ENCODE measurements at places on chromosomes 1 and 21.

DNA sequence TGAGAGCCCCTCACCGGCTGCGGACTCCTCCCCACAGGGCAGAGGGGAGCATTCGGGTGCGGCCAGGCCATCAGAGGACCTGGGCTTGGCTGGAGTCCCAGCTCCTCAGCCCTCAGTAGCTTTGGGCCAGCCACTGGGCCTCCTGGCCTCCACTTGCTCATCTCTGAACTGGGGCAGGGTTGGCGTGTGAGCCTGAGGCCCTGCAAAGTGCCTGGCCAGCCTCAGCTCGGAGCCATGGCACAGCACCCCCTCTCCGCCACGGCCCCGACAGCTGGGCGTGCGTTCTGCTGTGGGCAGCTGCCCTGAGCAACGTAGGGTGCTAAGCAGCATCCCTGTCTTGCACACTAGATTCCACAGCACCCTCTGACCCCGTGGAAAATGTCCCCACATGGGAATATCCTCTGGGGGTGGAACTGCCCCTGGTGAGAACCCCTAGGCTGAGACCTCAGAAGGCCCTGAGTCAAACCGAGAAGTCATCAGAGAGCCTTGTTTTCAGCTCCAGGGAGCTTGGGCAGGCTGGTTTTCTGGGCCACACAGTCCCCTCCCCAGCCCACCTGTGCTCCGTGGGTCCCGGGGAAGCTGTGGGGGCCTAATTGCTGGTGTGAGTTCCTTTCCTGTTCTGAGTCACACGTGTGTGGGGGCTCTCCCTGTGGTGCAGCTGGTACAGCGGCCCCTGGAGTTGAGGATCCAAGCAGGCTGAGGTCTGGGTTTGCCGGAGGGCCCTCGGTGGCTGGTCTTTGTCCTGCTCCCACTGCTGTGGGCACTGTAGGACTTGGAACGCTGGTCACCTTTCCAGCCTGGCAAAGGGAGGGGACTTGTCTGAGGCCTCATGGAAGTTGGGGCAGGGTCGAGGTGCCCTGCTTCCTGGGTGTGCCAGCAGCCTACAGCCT, 24.5 kb downstream of the TP73 start:
- no peak for DNase-seq

- no peak for DNase-seq
These were observed 99.9 kb downstream of the WDR4 start for GRCh38 chr21:42779431-42779861.

DNA sequence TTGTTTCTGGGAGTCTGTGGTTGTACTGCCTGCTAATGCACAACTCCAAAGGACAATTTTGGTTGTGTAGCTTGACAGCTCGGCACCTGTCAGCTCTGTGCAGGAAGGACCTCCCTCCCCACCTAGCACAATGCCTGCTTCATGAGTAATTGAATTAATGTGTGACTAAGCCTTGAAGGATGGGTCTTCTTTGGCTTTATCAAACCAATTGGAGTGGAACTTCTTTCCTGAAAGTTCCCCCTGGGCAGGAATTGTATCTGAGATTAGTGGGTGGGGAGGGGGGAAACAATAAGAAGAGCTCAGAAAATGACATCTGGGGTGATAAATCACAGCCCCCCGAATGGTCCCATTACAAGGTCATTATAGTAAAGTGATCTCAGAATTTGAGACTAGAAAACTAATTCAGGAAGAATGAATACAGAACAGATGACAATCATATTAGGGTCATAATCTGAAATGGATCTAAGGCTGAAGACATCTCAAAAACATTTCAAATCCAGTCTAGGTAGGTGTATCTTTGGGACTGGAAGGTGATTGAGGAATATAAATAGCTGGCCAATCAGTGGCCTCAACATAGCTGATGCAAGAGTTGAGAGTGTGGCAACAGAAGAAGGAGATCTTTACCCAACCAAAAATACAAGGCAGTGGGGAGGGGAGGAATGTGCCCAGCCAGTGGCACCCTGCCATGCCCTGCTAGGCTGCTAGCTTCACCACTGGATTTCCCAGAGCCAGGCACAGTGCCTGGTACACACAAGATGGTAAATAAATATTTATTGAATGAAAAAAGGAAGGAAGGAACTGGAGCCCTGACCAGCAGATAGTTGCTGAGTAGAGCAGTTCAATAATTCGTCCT, 10.1 kb upstream of the SESN2 start:
- no peak for DNase-seq

- no peak for DNase-seq
These were observed 23.4 kb downstream of the ROR1 start for GRCh38 chr1:63797056-63797726.

DNA sequence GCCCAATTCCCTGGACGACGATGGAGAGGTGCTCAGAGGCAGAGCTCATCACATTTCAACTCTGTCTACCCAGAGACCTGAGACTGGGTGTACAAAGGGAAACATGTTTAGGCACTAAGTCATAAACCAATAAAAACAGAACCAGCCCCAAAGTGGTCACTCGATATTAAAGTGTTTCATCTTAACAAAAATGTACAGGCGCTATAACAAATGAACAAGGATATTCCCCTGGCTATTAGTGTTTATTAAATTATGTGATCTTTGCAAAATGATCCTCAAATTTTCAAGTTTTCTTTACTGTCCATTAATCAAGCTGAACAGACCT, 43.6 kb downstream of the NPHP4 start:
- no peak for DNase-seq

DNA sequence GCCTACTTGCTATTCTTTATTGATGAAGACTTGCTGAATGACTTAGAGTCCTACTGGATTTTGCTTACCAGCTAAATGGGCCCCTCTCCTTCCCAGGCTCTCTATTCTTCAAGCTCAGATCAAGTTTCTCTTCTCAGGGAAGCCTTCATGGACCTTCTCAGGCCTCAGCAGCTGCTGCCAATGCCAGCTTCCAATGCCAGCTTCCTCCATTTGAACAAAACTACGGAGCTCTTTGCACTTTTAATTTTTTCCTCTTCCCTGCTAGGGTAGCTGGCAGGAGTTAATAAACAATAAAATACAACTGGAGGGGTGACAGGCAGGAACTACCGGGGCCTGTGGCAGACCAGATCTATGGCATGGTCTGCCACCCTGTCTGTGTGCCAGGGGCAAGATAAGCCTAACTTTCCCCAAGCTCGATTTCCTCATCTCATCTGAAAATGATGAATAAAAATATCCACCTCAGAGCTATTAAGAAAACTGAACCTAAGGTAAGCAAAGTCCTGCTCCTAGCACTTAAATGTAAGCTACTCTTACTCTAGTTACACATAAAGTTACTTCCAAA, 995 bp upstream of the IPO13 start:
- DNase-seq = no peak

- DNase-seq = no peak
These were observed 12.1 kb downstream of the PLXNA2 start for GRCh38 chr1:208231881-208232661.
